ENCODE measurements at places on chromosomes 4 and X.

DNA sequence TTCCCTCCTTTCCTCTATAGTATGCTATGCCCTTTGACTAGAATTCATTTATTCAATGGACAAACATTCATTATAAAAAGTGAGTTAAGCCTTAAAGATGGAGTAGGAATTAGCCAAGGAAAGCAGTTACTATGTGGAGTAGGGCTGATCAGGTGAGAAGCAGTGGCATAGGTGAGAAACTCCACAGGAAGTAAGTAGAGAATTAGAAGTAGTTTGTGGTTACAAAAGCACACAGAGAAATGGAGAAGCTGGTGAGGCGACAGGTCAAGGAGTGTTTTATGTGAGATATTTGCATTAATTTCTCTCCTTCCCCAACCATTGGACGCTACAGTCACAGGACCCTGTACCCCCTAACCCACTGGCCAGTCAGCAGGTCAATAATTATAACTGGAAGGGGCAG is 30.6 kb downstream of the SETD7 start:
- DNase-seq: no peak

GRCh38 chr4:153028535-153028934 is 92.4 kb downstream of the FHDC1 start:
- DNase-seq: no peak

DNA sequence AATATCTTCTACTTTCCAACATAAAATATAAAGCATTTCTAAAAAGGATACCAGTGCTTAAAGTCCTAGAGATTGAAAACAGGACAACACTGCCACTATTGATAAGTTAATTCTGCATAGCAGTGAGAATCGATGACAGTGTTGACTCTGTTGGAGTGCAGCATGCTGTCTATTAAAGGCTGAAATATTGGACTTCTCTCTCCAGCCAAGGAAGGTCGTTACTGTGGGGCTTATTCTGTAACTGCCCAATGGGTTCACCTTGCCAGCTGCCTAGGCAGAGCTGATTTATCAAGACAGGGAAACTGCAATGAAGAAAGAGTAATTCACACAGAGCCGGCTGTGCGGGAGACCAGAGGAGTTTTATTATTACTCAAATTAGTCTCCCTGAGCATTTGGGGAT is 37.7 kb upstream of the PGM2 start:
- no peak for DNase-seq

DNA sequence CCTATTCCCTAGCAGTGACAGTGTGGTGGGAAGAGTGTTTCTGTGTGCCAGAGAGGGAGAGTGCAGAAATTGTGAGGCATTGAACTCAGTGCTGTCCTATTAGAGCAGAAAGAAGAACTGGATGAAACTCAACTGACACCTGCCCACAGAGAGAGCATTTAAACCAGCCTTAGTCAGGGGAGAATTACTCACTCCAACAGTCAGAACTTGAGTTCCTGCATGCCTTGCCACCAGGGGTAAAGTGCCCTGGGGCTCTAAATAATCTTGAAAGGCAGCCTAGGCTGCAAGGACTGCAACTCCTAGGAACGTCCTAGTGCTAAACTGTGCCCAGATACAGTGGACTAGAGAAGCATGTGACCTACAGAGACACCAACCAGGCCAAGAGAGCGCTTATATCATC is 12.8 kb downstream of the CYSLTR1 start:
- no peak for DNase-seq

DNA sequence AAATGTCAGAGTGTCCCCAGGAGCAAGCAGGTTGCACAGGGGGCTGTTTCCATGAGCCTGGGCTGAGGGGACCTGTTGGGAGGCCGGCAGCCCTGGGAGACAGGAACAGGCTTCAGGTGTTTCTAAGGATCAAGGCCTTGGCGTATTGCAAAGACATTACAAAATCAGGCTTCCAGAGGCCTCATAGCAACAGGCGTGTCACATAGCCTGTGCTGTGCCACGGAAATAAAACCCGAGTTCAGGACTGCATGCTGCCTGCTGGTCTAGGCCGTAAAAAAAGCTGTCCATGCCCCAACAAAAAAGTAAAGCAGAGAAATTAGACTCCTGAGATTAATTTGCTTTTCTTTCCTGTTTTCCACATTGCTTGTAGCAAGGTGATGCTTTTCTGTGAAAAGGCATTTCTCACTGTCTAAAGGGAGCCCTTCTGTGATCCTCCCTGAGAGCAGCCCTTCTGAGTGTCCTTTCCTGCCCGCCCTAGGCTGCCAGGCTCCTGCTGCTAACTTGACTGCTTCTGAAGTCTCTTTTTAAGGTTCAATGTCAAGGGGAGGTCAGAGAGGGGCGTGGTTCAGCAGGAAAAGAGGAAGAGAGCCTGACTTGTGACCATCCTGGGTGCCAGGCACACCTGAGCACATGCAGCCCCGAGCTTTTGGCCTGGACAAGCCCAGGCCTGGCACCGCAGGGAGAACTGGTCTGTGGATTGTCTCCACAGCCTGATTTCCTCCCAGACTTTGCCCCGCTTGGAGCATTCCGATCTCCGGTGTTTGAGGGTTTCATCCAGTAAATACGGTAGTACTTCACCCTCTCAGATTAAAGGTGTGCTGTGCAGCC is 21.3 kb downstream of the SHROOM2 start:
- peak; percentile 54 for DNase-seq

DNA sequence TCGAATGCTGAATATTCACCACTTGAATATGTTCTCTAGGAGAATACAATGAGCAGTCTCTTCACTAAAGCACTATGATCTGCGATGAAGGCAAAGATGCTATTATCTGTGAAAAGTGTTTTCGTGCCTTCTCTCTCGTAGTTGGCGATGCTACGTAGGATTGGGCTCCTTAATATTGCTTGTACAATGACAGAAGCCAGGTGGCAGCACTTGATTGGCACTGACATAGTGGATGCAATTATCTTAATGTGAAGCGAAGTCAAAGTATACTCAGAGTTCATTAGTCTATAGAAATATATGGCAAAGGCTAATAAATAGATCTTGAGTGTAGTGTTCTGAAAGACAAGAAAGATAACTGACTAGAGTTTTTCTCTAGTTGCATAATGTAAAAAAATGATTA is 1135.7 kb upstream of the AGA start:
- DNase-seq: no peak
